ENCODE measurements at places on chromosomes 3 and 15.

DNA sequence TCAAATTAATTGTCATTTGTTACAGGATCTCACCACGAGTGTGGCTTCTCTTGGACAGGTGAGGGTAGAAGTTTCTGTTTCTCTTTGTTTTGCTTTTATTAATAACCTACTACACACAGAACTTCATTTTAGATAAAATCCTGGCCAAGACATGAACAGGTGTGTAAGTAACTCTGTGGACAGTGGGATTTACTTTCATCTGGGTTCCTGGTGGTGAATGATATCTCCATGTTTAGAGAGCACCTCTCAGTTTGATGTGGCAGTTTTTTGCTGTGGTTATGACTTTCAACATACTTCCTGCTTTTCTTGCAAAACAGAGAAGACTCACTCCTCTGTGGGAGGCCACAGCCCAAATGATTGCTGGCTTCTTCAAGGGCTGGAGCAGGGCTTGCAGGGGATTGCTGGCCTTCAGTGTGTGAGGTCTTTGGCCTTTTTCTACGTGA lies 71.1 kb upstream of the XCR1 start:
- no peak for DNase-seq

GRCh38 chr3:185750015-185750414 lies 74.8 kb downstream of the IGF2BP2 start:
- no peak for DNase-seq

- DNase-seq = no peak
These were observed 28.9 kb downstream of the GNB5 start for GRCh38 chr15:52162260-52162659.

GRCh38 chr15:58360421-58361090 lies 71.2 kb upstream of the LIPC start:
- DNase-seq = peak; percentile 60

- no peak for DNase-seq
These were observed 79.8 kb downstream of the RBPMS2 start for GRCh38 chr15:64695561-64695992.

- DNase-seq = no peak
These were observed 957.8 kb downstream of the ROBO1 start for GRCh38 chr3:78809966-78810365.

- DNase-seq = no peak
These were observed 369.6 kb upstream of the ATP10A start for GRCh38 chr15:26232691-26233090.

GRCh38 chr3:15860014-15860934 lies 62.5 kb upstream of the ANKRD28 start:
- DNase-seq = peak; percentile 55

- DNase-seq = no peak
These were observed 109.6 kb upstream of the CTDSPL start for GRCh38 chr3:37751967-37752648.

DNA sequence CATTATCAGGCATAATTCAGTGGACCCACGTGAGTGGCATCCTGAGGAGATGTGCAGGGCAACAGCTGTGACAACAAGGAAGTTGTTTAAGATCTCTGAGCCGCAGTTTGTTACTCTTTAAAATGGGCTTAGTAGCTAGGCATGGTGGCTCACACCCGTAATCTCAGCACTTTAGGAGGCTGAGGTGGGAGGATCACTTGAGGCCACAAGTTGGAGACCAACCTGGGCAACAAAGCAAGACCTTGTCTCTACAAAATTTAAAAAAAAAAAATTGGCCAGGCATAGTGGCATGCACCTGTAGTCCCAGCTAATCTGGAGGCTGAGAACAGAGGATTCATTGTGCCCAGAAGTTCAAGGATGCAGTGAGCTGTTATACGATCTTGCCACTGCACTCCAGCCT lies 12.2 kb downstream of the SUCLG2 start:
- no peak for DNase-seq
